ENCODE measurements at places on chromosomes 6 and 20.

DNA sequence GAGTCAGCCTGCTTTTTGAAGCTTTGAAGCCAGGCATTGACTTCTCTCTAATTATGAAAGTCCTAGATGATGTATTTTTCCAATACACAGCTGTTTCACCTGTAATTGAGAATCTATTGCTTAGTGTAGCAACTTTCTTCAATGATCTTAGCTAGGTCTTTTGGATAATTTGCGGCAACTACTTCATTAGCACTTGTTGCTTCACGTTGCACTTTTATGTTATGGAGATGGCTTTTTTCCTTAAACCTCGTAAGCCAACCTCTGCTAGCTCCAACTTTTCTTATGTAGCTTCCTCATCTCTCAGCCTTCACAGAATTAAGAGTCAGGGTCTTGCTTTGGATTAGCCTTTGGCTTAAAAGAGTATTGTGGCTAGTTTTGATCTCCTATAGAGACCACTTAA lies 44.8 kb downstream of the PHIP start:
- no peak for DNase-seq

DNA sequence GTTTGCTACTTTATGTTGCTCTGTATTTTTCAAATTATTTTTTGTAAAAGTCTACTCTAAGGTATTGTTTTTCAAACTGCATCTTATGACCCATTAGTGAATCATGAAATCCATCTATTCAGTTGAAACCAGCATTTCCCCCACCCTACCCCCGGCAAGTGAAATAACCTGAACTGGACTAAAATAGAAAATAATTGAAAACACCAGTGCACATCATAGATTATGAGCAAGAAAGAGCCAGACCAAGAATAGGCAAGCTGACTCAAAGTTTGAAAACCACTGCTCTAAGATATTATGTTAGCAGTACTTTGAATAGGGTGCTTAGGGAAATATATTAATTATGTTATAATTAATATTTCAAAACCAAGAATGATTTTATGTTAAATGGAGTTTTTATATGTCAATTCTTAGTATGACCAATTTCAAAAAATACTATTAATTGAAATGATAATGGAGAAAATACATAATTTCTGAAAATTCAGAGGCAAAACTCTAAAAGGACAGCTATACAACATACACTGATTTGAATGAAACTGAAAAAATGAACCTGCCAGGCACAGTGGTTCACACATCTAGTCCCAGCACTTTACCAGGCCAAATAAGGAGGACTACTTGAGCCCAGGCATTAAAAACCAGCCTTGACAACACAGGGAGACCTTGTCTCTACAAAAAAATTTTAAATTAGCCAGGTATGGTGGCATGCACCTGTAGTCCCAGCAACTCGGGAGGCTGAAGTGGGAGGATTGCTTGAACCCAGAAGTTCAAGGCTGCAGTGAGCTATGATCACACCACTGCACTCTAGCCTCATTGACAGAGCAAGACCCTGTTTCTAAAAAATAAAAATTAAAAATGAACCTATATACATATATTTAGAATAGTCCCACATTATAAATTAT lies 112.0 kb downstream of the CDK19 start:
- DNase-seq, result no peak

GRCh38 chr6:5160206-5160605 lies 75.1 kb downstream of the PPP1R3G start:
- DNase-seq, result no peak

DNA sequence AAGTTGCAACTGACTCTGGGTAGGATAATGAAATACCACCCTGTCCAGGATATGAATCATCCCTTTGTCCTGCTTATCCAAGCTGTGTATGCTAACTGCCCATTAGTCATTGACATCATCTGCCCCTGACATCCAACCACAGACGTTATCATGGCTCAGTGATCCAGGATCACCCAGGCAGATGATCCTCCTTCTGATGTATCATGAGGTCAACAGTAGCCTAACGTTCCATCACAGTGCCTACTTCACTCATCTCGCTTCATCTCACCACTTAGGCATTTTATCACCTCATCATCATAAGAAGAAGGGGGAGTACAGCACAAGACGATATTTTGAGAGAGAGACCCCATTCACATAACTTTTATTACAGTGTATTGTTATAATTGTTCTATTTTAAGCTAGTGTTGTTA lies 13.4 kb upstream of the BTN3A2 start:
- DNase-seq, result no peak

DNA sequence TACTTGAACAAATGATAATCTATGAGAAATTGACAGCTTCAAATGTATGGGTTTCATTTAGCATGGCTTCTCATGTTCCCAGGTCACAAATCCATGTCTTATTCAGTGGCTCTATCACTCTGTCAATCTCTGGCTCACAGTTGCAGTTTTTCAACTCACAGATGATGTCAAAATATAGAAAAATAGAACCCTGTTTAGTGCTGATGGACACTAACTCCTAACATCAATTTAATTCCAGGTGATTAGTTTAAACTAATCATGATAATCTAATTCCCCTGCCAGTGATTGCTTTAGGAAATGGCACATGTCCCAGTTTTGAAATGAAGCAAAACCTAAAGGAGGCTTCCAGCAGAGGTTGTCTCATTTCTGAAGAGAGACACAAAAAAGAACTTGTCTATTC lies 13.0 kb downstream of the KHDC1 start:
- no peak for DNase-seq

- no peak for DNase-seq
These were observed 68.6 kb upstream of the RIPOR2 start for GRCh38 chr6:25004357-25004756.

- no peak for DNase-seq
These were observed 10.5 kb upstream of the PCMTD2 start for GRCh38 chr20:64244870-64245603.

GRCh38 chr6:86355271-86355670 lies 582.1 kb upstream of the HTR1E start:
- DNase-seq, result no peak

DNA sequence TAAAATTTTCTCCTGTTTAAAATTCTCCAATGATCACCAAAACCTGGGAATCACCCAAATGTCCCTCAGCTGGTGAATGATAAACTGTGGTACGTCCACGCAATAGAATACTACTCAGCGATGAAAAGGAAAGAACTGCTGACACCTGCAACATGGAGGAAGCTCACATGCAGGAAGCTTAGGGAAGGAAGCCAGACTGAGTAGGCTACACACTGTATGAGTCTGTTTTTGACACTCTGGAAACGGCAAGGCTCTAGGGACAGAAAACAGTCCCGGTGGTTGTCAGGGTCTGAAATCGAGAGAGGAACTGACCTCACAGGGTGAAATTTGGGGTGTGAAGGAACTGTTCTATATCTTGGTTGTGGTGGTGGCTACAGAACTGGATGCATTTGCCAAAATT lies 25.2 kb upstream of the TLDC2 start:
- no peak for DNase-seq

- no peak for DNase-seq
These were observed 151.2 kb downstream of the UNC5CL start for GRCh38 chr6:40887792-40888340.

- DNase-seq, result no peak
These were observed 19.4 kb downstream of the SDHAF4 start for GRCh38 chr6:70586114-70586513.

GRCh38 chr6:2708456-2708855 lies 42.3 kb downstream of the MYLK4 start:
- no peak for DNase-seq
